Transverse colon (tissue), 4 donors: ENCODE measurements at places on chromosomes 2 and 18. TPM values are rescaled to one million over a fixed set of nuclear protein-coding genes. Genes with fewer than 3 reads are reported as not detected.

CD8A gene
- 0.95 TPM for total RNA-seq

ZC3H6 gene
- 7.5 TPM for total RNA-seq

GMCL1 gene
- total RNA-seq: 5.0 TPM

SLC20A1 gene
- total RNA-seq: 173 TPM

DNA sequence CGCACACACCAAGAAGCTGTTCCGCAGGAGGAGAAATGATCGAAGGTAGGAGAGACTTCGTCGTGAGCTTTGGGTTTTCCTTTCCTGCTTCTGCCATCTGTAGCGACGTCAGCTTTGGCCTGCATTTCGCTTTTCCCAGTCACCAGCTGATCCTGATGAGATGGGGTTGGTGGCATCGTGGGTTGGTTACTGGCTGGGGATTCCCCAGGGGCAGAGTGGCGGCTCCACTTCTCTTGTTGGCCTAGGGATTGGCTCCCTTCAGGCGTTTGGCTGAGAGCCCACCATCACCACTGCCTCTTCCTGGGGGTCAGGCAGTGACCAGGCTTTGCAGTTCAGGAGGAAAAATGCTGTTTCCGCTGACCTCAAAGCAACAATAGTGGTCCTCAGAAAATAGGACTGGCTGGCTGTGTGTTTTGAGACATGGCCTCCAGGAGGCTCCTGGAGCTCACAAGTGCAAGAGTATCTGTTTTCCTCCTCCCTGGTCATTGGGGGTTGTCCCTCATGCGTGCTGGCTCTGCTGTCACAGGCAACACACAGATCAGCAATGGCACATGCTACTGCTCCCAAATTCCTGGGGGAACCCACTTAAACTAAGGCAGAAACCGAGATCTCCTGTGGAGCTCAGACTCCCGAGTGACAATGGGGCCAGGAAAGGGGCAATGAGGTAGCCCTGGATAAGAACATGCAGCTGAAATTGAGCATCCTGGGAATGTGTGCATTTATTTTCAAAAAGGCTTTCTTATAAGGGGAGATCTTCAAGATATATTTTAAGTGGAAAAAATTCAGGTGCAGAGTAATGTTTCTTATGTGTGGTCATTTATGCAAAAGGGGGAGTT, 173.0 kb downstream of the CTIF start:
- DNase-seq: peak; percentile 20

- DNase-seq: no peak
Measured at GRCh38 chr2:32732120-32732519, 104.3 kb downstream of the TTC27 start.

- DNase-seq: no peak
Measured at GRCh38 chr18:3596324-3596636, 146.3 kb downstream of the TGIF1 start.

- no peak for DNase-seq
Measured at GRCh38 chr2:39370101-39370500, 67.0 kb downstream of the MAP4K3 start.
